ENCODE measurements at places on chromosomes 1 and 21.

- no peak for DNase-seq
These were observed 729.6 kb upstream of the PTBP2 start for GRCh38 chr1:95991787-95992520.

DNA sequence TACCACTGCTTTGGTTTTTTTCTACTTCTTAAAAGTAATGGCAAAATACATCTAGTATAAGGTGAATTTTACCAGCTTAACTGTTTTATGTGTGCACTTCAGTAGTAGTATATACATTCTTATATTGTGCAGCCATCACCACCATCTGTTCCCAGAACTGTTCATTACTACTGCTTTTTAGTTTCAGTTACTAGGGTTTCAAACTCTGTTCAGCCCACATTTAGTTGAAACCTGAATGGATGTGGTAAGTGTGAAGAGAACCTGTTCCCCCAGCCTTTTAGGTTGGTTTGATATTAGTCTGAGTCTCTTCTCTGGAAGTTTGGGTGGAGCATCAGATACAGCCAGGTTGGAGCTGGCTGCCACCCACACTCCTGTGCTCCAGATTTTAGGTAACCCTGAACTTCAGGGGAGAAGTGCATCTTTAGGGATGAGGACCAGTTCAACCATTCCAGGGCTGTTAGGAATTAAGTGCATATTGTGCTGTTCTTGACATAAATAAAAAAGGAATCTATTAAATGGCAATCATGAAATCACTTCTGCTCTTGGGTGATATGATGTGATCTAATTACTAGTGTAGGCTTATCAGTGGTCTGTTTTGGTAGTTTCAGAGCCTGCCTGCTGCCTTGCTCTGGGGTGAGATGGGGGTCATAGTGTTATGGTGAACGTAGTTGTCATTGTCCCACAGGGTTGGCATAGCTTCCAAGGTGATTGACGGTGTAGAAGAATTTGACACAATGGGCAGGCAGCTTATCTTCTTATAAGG is 32.1 kb downstream of the URB2 start:
- DNase-seq = no peak

GRCh38 chr21:45269861-45270260 is 17.8 kb downstream of the POFUT2 start:
- DNase-seq = no peak

- no peak for DNase-seq
These were observed 110.1 kb downstream of the MRPS6 start for GRCh38 chr21:34183331-34183928.

DNA sequence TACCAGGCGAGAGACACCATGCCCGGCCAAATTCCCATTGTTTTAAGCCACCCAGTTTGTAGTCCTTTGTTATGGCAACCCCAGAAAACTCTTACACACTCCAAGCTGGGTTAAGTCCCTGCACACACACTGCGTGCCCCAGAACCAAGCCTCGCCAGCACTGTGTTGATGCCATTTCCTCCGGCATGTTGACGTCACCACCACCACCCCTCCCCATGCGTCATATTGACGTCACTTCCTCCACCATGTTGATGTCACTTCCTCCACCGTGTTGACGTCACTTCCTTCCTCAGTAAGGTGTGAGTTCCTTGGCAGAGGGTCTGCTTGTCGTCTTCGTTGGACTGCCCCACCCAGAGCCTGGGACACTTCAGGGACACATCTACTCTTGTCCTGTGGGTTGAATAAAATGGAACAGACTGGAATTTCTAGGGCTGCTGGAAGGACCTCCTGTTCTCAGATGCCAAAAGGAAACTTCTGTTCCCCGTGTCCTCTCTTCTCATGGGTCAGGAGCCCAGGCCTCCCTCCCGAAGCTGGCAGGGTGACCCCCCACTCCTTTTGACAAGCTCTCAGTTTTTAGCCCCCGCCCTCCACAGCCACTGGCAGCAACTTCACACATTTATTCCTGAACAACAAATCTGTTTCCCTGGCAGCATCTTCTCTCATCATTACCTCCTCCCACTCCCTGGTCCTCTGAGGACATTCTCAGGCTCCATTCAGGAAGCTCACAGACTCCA is 643.3 kb downstream of the NPHP4 start:
- no peak for DNase-seq

DNA sequence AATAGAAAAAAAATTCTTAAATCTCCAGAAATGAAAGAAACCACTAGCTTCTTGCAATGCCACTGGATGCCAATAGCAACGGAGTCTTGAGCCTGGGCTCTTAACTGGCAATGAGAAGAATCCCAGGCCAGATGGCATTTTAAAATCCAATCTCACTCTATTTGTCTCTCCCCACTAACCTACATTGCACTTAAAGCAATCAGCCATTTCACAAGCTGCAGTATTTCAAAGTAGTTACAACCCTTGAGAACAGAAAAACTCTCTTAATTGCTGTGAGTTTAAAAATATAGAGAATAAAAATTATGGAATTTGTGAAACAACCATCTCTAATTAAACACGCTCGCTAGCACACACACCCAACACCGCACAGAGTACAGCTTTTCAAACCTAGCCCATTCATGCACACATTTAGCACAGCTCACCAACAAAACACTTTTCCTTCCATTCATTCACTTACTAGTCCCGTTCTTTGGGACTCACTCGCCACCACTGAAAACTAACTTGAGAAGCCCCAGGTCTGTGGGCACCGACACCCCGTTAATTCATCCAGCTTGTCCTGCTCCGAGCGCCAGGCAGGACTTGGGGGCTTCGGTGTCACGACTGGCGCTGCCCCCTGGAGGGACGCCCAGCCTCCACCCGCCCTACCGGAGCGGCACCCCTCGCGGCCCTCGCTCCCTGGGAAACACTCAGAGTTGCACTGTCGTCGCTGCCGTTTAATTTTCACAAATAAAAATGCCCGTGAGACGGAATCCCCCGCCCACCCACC is 1.0 kb downstream of the DDAH1 start:
- DNase-seq = no peak

DNA sequence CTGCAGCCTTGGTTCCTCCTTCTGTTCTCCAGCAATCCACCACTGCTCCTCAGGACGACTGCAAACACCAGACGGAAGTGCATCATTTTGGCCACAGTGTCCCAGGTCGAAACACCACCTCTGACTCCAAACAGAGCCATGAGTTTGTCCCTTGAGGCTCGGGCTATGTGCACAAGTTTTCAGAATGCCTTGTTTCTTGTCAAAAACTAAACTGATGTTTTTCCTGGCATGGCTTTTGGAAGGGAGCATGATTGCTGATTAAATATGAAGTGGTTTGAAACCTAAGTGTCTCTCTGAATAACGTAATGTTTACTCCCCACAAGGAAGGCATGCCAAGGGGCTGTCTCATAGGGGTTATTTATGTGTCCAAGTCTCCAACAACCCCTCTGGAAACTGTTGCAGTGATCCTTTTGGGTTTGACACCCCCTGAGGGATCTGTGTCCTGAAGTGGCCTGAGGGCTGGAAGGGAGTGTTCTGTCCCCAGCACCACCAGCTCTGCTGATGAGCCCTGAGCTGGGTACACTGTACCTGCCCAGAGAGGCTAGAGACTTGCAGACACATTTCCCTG is 132.7 kb downstream of the PLPP3 start:
- DNase-seq = no peak

GRCh38 chr1:117077267-117077666 is 17.1 kb downstream of the TTF2 start:
- no peak for DNase-seq

GRCh38 chr1:36766481-36766880 is 267.8 kb downstream of the GRIK3 start:
- DNase-seq = no peak

- DNase-seq = no peak
These were observed 43.9 kb downstream of the GRHL3 start for GRCh38 chr1:24362982-24363614.

DNA sequence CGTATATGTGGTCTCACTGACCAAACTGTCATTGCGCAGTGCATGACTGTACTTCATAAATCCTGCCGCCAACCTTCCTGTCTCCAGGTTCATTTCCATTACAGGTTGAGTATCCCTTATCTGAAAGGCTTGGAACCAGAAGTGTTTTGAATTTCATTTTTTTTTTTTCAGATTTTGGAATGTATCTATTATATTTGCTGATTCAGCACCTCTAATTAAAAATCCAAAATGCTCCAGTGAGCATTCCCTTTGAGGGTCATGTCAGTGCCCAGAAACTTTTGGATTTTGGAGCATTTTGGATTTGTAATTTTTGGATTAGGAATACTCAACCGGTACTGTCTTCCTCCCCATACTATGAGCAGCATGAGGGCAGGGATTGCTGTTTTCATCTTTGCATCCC is 30.7 kb upstream of the RBBP5 start:
- DNase-seq = no peak

DNA sequence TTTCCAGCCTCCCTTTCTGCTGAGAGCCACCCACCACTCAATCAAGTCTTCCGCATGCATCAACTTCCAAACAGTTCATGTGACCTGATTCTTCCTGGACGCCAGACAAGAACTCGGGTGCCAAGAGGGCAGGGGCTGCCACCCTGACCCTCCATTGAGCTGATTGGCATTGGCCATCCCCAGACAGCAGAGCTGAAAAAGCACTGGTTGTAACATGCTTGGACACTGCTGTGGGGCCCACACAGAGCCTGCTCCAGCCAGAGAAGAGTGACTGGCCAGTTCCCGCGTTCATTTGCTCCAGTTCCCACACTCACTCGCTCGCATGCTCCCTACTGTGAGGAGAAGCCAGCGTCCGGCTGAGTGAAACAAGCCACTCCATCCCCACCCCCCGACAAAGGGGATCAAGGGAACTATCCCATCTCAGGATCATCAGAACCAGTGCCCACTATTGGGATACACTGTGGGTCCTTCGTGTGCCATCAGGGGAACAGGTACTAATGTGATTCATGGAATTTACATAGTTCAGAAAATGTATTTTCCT is 420.3 kb downstream of the NPHP4 start:
- no peak for DNase-seq

DNA sequence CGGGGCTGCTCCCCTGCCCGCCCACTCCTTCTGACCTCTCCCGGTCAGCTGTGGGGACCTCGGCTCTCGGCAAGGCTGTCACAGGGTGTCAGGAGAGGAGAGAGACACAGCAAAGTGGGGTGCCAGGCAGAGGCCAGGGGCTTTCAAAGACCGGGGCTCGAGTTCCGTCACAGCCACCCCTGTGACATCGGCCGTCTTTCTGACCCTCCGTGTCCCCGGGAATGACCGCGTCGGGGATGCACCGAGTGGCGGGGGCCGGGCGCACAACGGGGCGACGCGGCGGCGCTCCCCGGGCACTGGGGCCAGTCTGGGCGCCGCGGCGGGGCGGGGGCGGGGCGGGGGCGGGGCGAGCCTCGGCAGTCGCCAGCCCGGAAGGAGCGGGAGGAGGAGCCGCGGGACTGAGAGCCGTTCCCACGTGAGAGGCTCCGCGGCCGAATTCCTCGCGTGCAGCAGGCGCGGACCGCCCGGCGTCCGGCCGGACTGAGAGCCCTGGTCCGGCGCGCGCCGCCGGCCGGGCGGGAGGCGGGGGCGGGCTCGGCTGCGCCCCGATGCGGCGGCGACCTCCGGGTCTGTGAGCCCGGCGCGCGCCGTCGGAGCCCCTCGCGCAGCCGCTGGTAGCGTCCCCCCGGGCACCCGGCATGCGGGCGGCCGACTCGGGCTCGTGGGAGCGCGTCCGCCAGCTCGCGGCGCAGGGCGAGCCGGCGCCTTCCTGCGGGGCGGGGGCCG is 229.7 kb upstream of the TMEM51 start:
- no peak for DNase-seq

DNA sequence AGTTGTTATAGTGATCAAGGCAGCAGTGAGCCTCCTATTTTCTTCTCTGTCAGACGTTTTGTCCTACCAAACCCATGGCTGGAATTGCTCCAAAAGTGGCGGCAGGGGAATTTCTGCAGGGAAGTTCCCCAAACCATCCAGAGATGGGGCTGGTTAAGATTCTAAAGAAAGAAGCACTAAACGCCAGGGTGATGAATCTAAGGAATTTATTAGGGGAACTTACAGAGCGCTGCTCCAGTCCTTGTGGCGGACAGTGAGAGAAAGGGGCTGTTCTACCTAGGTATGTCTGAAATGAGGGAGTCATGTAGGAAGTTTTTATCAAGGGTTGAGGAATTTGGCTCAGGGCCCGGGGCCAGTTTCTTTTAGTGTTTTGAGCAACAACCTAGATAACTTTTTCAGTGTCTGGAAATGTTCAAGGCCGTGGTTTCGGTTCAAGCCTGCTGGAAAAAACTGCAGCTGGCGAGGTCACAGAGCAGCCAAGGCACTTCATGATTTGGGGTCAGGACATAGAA is 222.4 kb upstream of the B3GALT2 start:
- DNase-seq = no peak

Measured in NCI-H2081 (cell line).